ENCODE measurements at places on chromosomes 2 and 18. TPM values are rescaled to one million over a fixed set of nuclear protein-coding genes. Genes with fewer than 3 reads are reported as not detected.

TMEM18 gene
- 17.8 TPM for polyA plus RNA-seq

KYNU gene
- polyA plus RNA-seq: 3.8 TPM

CCDC178 gene
- not detected for polyA plus RNA-seq

SLC14A1 gene
- 33.6 TPM for polyA plus RNA-seq

Measured in aorta (tissue), 5 donors.